CMK (cell line): ENCODE measurements at places on chromosomes 5 and 9.

- DNase-seq: no peak
Observed at GRCh38 chr5:143992496-143992895, 178.0 kb downstream of the YIPF5 start.

GRCh38 chr5:157204765-157205164 lies 24.1 kb downstream of the ITK start:
- DNase-seq: no peak

- DNase-seq: no peak
Observed at GRCh38 chr9:36788534-36788933, 215.8 kb downstream of the MELK start.

GRCh38 chr5:45098483-45098882 lies 289.7 kb downstream of the MRPS30 start:
- DNase-seq: no peak

DNA sequence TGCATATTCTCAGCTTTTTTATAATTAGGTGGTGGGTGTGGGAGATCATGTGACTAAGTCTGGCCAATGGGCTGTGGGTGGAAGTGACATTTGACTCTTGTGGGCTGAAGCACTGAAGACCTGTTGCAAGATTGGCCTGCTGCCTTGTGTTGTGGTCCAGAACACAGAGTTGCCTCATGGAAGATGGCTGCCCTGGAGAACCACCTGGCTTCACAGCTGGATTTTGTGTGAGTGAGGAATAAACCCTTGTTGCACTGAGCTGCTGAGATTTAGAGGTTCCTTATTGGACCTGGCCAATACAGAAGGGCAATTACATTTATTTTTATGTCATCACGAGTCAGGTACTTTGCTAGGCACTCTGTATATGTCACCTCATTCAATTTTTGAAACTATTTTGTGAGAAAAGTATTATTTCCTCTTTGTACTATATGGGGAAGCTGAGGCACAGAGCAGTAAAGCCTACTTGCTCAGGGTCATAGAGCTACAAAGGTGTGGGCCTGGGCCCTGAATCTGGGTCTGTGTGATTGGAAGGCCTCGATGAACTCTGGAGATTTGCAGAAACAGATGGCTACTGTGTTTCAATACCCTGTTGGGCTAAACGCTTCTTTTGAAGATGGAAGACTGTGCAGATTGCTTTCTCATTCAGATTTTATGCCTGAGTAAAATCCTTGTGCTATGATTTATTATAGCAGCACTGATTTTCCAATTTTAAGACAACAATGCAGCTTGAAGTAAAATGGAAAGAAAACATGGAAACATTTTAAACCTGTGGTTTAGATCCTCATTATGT lies 71.2 kb upstream of the TBC1D2 start:
- DNase-seq: no peak

DNA sequence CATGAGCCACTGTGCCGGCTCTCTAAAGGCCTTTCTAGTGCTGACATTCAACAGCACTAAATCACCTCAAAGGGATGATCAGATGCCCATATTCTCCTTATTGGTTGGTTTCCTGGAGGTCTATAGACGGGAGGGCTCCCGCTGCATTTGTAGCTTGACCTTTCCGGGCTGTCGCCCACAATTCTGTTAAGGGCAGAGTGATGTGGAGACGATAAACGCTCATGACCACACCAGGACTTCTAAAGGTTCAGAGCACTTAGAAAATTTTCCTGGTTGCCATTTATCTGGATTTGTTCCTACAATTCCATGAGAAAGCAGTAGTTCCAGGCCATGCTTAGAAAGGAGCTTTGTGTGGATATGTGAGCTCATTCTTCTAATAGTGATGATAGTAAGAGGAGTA lies 170.3 kb downstream of the SLC12A2 start:
- DNase-seq: no peak

- DNase-seq: no peak
Observed at GRCh38 chr9:32551276-32552051, 663 bp upstream of the SMIM27 start.
